ENCODE measurements at places on chromosomes 3 and 15. TPM values are rescaled to one million over a fixed set of nuclear protein-coding genes. Genes with fewer than 3 reads are reported as not detected.
A peak's percentile ranks its signal among the peaks of the same experiment; 100 is the strongest.

The HES1 gene
- 0.71 TPM for polyA plus RNA-seq

DNA sequence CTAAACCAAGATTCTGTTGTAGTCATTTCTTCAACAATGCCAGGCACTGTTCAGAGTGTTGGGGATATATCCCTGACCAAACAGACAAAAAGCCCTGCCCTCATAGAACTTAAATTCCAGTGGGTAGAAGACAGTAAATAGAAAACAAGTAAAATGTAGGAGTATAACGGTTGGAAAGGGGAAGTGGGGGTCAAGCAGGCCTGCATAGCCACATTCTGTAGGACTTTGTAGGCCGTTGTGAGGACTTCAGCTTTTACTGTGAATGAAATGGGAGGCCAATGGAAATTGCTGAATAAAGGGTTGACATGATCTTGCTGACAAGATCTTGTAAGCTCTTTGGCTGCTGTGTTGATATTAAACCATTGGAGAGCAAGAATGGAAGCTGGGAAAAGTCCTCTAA is 1.8 kb downstream of the MRPS11 start:
- H3K27me3 ChIP-seq, result no peaks in the 10 kb centered on the region
- H3K36me3 ChIP-seq, result peaks cover 20% of the 10 kb centered on the region
- no peak overlapping the region for H3K27ac ChIP-seq
- DNase-seq, result no peak
- H3K4me3 ChIP-seq, result no peak overlapping the region

The OXTR gene
- not detected for polyA plus RNA-seq

The SPTSSB gene
- 0.29 TPM for polyA plus RNA-seq

GRCh38 chr15:67134871-67135492 is 69.6 kb downstream of the SMAD3 start:
- H3K4me3 ChIP-seq, result peak overlapping the region; percentile 68
- no peaks in the 10 kb centered on the region for H3K27me3 ChIP-seq
- peaks cover 76% of the 10 kb centered on the region for H3K4me1 ChIP-seq
- no peaks in the 10 kb centered on the region for H3K36me3 ChIP-seq

- no peaks in the 10 kb centered on the region for H3K36me3 ChIP-seq
- no peaks in the 10 kb centered on the region for H3K27me3 ChIP-seq
- H3K4me3 ChIP-seq, result no peak overlapping the region
- DNase-seq, result no peak
- H3K27ac ChIP-seq, result no peak overlapping the region
Measured at GRCh38 chr3:7545334-7545733, 684.4 kb downstream of the GRM7 start.

DNA sequence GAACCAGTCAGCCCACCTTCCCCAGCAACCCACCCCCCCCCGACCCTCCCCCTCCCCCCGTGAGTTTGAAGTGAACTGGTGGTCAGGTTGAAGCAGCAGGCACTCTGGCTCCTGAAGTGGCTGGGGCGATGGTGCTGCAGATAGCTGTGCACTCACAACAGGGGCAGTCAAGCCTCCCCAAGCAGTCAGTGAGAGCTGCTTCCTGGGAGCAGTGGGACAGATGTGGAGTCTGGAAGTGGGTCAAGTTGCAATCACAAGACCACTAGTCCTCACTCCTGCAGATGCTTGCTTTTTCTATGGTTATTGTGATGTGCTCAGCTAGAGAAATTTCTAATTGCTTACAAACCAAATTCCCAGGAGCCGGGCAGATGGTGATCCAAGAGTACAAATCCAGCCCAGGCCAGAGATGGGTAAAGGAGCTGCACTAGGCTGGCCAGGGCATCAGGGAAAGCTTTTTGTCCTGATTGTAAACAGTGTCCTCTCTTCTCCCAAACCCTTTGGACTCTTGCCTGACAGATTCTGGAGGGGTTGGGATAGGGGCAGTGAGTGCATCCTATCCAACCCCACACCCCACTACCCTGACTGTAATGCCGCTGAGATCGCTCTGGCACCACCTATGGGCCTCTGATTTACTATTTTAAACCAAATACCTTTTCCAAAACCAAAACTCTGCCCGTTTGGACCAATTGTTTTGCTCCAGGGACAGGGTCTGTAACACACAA is 9.8 kb upstream of the CLPX start:
- no peak overlapping the region for H3K27ac ChIP-seq
- DNase-seq, result no peak
- no peaks in the 10 kb centered on the region for H3K4me1 ChIP-seq
- H3K4me3 ChIP-seq, result no peak overlapping the region
- no peaks in the 10 kb centered on the region for H3K27me3 ChIP-seq

The PLCH1 gene
- 0.05 TPM for polyA plus RNA-seq

- peaks cover 76% of the 10 kb centered on the region for H3K4me1 ChIP-seq
- peak overlapping the region; percentile 72 for H3K27ac ChIP-seq
- H3K27me3 ChIP-seq, result no peaks in the 10 kb centered on the region
- peak overlapping the region; percentile 86 for H3K4me3 ChIP-seq
- DNase-seq, result peak; percentile 70
Measured at GRCh38 chr3:171248426-171249111, 211.6 kb downstream of the TNIK start.

The AMOTL2 gene
- polyA plus RNA-seq, result not detected

GRCh38 chr15:85598718-85599398 is 195.9 kb downstream of the KLHL25 start:
- H3K27me3 ChIP-seq, result no peaks in the 10 kb centered on the region
- H3K4me1 ChIP-seq, result peaks cover 20% of the 10 kb centered on the region
- no peak for DNase-seq
- H3K27ac ChIP-seq, result no peak overlapping the region
- H3K36me3 ChIP-seq, result peaks cover 18% of the 10 kb centered on the region

DNA sequence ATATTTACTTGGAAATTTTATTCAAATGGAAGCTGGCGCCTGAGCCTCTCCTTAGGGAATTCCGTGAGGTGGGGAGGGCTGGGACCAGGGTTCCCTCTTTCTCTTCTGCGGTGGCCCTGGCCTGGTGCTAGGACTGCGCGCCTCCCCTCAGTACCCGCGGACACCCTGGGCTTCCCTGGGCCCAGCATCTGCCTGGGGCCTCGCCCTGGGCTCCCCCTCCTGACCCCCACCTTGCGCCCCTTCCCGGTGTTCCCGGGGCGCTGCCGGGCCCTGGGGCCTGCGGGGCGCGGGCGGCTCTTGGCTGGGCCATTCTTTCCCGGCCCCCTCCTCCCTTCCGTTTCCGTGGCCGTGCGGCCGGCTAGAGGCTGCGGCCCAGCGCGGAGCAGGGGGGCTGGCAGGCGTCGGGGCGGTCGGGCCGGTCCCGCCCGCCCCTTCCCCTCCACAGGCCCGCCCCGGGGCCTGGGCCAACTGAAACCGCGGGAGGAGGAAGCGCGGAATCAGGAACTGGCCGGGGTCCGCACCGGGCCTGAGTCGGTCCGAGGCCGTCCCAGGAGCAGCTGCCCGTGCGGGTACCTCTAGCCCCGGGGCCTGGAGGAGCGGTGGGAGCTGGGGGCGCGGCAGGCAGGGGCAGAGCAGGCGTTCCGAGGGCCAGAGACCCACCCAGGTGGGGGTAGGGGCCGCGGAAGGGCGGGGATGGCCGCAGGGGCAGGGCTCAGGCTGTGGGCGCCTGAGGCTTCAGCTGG is at the start of gene FES:
Gene FES, plus strand, starts transcription at position 529 of the 743 bp plus-strand sequence. CDS start 542 bp downstream, outside the sequence.
- peaks cover 13% of the 10 kb centered on the region for H3K4me1 ChIP-seq
- H3K27me3 ChIP-seq, result peaks cover 1% of the 10 kb centered on the region
- peaks cover 16% of the 10 kb centered on the region for H3K36me3 ChIP-seq
- H3K4me3 ChIP-seq, result no peak within 1 kb of the TSS

DNA sequence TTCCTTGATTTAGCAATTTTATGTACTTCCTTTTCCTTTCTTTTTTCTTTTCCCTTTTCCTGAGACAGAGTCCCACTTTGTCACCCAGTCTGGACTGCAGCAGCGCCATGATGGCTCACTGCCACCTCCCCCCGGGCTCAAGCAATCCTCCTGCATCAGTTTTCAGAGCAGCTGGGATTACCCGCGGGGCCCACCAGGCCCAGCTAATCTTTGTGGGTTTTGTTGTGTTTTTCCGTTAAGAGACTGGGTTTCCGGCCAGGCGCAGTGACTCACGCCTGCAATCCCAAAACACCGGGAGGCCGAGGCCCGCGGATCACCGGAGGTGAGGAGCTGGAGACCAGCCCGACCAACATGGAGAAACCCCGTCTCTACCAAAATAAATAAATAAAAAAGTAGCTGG is 17.7 kb downstream of the GOLGA8S start:
- no peaks in the 10 kb centered on the region for H3K36me3 ChIP-seq
- no peak overlapping the region for H3K4me3 ChIP-seq

DNA sequence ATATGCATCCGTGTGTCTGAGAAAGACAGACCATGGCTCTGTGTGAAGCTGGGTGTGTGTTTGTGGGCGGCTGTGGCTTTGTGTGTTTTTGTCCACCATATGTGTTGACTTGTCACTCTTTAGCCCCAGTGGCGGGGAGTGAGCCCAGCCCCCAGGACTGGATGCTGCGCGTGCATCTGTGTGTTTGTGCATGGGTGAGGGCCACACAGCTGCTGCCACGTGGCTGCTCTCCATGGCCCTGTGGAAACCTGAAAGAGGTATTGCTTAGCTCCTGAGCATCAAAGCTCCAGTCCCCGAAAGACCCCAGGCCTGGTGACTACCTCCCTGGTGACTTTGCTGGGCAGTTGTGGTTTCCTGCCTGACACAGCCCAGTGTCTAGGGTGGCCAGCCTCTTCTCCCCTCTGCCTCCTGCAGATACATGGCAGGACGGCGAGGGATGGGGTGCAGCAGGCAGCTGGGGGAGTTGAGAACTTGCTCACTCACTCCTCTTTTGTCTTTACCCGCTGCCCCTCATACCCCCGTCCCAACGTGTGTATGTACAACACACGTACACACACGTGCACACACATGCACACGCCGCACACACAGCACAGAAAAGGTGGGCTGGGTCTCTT is 6.5 kb downstream of the EPHB3 start:
- H3K4me3 ChIP-seq, result no peak overlapping the region
- no peak for DNase-seq
- H3K27me3 ChIP-seq, result peaks cover 19% of the 10 kb centered on the region
- H3K4me1 ChIP-seq, result peaks cover 8% of the 10 kb centered on the region

- no peak for DNase-seq
- H3K27me3 ChIP-seq, result peaks cover 5% of the 10 kb centered on the region
- H3K27ac ChIP-seq, result no peak overlapping the region
- no peak overlapping the region for H3K4me3 ChIP-seq
Measured at GRCh38 chr3:10725846-10726245, 90.2 kb upstream of the SLC6A11 start.

The MEIS2 gene
- not detected for polyA plus RNA-seq

The CTXN2 gene
- not detected for polyA plus RNA-seq

DNA sequence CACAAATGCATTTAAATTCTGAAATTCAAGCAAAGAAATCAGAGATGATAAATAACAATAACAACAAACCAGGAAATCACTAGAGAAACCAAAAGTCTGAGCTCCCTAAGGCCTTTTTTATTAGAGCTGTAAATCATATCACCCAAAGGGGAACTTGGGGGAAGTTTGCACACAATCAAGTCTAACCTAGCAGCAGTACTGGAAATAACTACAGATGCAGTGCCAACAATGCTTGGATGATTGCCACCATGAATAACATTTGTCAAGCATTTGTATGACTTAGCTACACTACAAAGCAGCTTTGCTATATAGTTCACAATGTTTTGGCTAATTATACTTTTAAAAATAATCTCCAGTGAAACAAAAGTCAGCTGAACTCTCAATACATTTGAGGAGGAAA is 27.8 kb downstream of the SHQ1 start:
- no peaks in the 10 kb centered on the region for H3K27me3 ChIP-seq
- no peak for DNase-seq
- H3K4me3 ChIP-seq, result no peak overlapping the region
- peaks cover 22% of the 10 kb centered on the region for H3K36me3 ChIP-seq

- H3K27me3 ChIP-seq, result no peaks in the 10 kb centered on the region
- H3K27ac ChIP-seq, result no peak overlapping the region
- no peak overlapping the region for H3K4me3 ChIP-seq
- H3K4me1 ChIP-seq, result no peaks in the 10 kb centered on the region
- no peaks in the 10 kb centered on the region for H3K36me3 ChIP-seq
- DNase-seq, result peak; percentile 19
Measured at GRCh38 chr3:123344175-123344906, 104.5 kb downstream of the ADCY5 start.

DNA sequence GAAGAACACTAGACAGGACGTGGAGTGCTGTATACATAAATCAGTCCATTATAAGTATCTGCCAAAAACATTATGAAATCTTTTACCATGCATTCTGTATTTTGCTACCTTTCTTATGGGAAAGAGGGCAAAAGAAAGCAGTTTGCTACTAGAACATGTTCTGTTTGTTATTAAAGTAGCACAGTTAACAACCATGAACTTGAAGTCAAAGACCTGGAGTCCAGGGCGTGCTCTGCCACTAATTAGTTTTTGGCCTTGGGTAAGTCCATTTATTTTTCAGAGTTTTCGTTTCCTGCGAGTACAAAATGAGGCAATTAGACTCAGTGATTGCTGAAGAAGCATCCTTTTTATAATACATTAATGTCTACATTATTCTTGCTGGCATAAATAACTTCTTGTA is 143.3 kb upstream of the AGTR1 start:
- no peaks in the 10 kb centered on the region for H3K4me1 ChIP-seq
- H3K36me3 ChIP-seq, result no peaks in the 10 kb centered on the region
- DNase-seq, result no peak
- H3K27ac ChIP-seq, result no peak overlapping the region
- no peaks in the 10 kb centered on the region for H3K27me3 ChIP-seq
- no peak overlapping the region for H3K4me3 ChIP-seq

- no peak overlapping the region for H3K27ac ChIP-seq
- no peaks in the 10 kb centered on the region for H3K36me3 ChIP-seq
- peak overlapping the region; percentile 46 for H3K4me3 ChIP-seq
- H3K4me1 ChIP-seq, result peaks cover 14% of the 10 kb centered on the region
- peak; percentile 78 for DNase-seq
Measured at GRCh38 chr3:170033489-170033888, 4.3 kb upstream of the GPR160 start.

GRCh38 chr3:124044956-124045355 is 53.0 kb upstream of the ROPN1 start:
- H3K27ac ChIP-seq, result no peak overlapping the region
- no peaks in the 10 kb centered on the region for H3K27me3 ChIP-seq
- no peak for DNase-seq
- no peak overlapping the region for H3K4me3 ChIP-seq

- DNase-seq, result no peak
- no peaks in the 10 kb centered on the region for H3K4me1 ChIP-seq
- H3K36me3 ChIP-seq, result no peaks in the 10 kb centered on the region
- H3K27me3 ChIP-seq, result no peaks in the 10 kb centered on the region
- H3K4me3 ChIP-seq, result no peak overlapping the region
Measured at GRCh38 chr15:25248583-25249235, 190.1 kb downstream of the UBE3A start.

- H3K4me3 ChIP-seq, result no peak overlapping the region
- DNase-seq, result no peak
- H3K4me1 ChIP-seq, result peaks cover 47% of the 10 kb centered on the region
- H3K27ac ChIP-seq, result no peak overlapping the region
- no peaks in the 10 kb centered on the region for H3K36me3 ChIP-seq
- H3K27me3 ChIP-seq, result no peaks in the 10 kb centered on the region
Measured at GRCh38 chr3:43022121-43022520, 43.0 kb downstream of the GASK1A start.

- DNase-seq, result no peak
- no peaks in the 10 kb centered on the region for H3K27me3 ChIP-seq
- no peaks in the 10 kb centered on the region for H3K36me3 ChIP-seq
- peaks cover 27% of the 10 kb centered on the region for H3K4me1 ChIP-seq
- no peak overlapping the region for H3K4me3 ChIP-seq
Measured at GRCh38 chr3:149820183-149820582, 7.2 kb downstream of the RNF13 start.

The A4GNT gene
- polyA plus RNA-seq, result not detected

- no peaks in the 10 kb centered on the region for H3K36me3 ChIP-seq
- H3K27ac ChIP-seq, result no peak overlapping the region
Measured at GRCh38 chr15:87080547-87080946, 1000.9 kb downstream of the AGBL1 start.

The ATXN7 gene
- 21.5 TPM for polyA plus RNA-seq

GRCh38 chr3:37392957-37393356 is 218.6 kb upstream of the LRRFIP2 start:
- H3K27ac ChIP-seq, result no peak overlapping the region
- no peak for DNase-seq
- no peaks in the 10 kb centered on the region for H3K27me3 ChIP-seq
- H3K4me3 ChIP-seq, result no peak overlapping the region

The LTF gene
- not detected for polyA plus RNA-seq

The GPR62 gene
- 0.22 TPM for polyA plus RNA-seq
